ENCODE measurements at places on chromosomes 5 and 9. TPM values are rescaled to one million over a fixed set of nuclear protein-coding genes. Genes with fewer than 3 reads are reported as not detected.

DNA sequence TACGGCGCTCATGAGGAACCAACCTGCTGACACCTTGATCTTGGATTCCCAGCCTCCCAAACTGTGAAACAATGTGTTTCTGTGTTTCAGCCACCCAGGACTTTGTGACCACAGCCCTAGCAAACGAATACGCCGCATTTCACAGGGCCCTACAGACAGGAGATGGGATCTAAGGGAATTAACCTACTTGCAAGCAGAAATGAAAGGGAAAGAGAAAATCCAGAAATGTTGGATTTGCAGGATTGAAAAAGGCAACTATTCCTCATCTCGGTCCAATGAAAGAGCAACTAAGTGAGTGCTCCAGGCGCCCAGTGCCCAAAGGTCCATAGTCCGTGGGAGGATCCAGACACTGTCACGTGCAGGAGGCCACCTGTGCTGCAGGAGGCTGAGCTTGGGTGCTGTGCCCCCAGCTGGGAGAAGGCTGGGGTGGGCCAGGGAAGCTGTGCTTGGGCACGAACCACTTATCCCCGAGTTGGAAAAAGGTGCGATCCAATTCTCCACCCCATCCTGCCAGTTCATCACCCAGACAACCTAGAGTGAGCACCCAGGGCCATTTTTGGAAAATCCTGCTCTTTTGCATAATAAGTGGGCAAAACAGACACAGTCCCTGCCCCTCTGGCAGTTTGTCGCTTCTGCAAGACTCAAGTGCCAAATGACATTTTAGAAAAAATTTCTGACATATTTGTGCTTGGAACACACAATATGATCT lies 177.9 kb downstream of the C9orf50 start:
- DNase-seq, result no peak

DNA sequence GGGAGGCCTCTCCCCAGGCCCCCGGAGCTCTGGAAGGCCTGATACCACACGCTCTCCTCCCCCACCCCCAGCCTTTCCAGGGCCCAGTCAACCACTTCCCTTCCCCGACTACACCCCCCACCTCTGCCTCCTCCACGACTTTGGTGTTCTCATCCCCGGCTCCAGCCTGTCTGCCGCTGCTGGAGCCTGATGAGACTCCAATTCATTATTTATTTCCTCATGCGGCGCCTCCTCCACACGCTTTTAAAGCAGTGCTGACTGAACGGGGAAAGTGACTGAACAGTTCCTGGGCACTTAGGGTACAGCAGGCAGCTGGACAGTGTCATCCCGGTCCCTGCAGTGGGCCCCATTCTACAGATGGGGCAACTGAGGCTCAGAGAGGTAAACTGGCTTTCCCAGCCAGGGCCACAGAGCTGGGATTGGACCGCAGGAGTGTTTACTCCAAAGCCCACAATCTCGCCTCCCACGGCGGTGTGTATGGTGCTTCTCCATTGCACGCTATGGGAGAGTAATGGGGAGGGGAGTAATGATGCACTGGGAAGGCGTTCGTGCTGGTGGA lies 15.9 kb upstream of the RPL26L1 start:
- DNase-seq, result no peak

- no peak for DNase-seq
Measured at GRCh38 chr9:101014566-101014965, 14.0 kb upstream of the PLPPR1 start.

GRCh38 chr5:61915646-61916045 lies 390.4 kb upstream of the KIF2A start:
- DNase-seq, result no peak

DNA sequence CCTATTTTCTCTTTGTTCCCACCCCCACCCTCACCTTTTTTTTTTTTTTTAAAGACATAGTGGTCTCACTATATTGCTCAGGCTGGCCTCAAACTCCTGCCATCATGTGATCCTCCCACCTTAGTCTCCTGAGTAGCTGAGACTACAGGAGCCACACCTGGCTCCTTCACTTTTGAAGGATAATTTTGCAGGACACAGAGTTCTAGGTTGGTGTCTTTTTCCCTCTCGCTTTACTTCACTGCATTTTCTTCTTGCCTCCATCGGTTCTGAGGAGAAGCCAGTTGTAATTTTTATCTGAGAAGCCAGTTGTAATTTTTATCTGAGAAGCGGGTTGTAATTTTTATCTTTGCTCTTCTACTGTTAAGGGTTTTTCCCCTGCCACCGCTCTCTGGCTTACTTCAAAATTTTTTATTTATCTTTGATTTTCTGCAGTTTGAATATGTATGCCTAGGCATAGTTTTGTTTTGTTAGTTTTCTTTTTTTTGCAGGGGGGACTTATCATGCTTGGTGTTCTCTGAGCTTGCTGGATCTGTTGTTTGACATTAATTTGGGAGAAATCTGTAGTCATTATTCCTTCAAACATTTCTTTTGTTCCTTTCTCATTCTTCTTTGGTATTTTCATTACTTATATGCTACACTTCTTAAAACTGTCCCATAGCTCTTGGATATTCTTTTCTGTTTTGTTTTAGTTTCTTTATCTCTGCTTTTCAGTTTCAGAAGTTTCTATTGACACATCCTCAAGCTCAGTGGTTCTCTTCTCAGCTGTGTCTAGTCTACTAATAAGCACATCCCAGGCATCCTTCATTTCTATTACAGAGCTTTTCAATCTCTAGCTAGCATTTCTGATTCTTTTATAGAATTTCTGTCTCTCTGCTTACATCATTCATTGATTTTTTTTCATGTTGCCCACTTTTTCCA lies 148.2 kb upstream of the CHD1 start:
- DNase-seq, result no peak

DNA sequence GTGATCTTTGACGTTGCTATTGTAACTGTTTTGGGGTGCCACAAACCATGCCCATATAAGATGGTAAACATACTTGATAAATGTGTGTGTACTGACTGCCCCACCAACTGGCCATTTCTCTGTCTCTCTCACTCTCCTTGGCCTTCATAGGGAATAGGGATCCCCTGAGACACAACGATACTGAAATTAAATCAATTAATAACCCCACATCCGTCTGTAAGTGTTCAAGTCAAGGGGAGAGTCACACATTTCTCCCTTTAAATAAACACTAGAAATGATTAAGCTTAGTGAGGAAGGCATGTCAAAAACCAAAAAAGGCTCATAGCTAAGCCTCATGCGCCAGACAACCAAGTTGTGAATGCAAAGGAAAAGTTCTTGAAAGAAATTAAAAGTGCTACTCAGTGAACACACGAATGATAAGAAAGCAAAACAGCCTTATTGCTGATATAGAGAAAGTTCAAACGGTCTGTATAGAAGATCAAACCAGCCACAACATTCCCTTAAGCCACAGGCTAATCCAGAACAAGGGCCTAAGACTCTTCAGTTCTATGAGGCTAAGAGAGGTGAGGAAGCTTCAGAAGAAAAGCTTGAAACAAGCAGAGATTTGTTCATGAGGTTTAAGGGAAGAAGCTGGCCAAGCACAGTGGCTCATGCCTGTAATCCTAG lies 111.1 kb downstream of the UGCG start:
- DNase-seq, result no peak

- DNase-seq, result no peak
Measured at GRCh38 chr5:165057145-165057544, 1551.7 kb downstream of the MAT2B start.

DNA sequence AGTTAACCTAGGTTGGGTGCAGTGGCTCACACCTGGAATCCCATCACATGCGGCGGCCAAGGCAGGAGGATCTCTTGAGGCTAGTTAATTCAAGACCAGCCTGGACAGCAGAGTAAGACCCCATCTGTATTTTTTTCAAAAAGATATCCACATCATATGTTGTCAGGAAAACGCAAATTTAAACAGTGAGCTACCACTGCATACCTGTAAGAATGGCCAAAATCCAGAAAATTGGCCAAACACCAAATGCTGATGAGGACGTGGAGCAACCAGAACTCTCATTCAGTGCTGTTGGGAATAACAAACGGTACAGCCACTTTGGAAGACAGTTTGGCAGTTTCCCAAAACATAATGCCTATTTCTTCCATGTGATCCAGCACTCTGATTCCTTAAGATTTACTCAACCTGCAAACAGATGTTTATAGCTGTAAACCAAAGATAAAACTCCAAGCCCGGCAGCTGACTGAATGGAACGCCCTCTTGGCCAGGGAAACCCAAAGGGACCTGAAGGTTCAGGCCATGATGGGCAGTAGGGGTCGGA lies 12.4 kb downstream of the CEL start:
- DNase-seq, result no peak

DNA sequence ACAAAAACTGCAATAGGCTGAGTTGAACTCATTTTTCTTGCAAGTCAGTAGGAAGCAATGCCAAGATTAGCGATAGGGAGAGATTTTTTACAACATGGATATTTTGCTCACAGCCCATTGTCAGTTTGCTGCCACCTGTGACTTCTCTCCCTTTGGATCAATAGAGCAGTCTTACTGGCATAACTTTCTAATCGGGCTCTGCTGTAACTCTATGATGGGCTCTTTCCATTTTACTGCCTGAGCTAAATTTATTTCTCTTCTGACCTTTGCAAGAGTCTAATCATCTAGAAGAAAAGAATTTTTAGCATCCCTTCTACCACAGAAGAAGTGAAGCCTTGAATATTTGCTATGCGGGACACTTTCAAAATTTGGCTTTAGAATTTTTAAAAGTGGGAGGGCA lies 53.6 kb upstream of the SGCD start:
- no peak for DNase-seq

DNA sequence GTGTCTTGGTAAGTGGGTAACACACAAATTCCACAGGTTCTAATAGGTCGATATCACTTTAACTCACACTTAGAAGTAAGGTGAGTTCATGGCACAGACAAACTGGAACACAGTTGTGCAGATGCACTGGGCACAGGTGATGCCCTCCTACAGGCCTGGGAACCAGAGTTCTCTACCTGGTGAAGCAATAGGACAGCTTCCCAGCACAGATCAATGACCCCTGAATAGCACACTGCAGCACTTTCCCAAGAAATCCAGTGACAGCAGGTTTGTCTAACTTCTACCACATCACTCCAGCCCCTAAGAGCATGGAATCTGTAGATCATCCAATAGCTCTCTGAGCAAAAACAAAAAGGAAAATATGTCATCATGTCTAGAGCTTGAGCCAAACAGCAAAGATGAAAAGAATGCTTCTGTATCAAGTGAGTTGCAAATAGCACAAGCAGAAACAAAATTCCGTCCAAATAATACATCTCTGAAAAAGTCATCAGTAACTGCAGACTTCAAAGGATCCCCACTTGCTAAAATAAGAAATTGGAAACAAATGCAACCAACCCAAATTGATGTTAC lies 33.5 kb downstream of the MOCS2 start:
- DNase-seq, result no peak

- DNase-seq, result no peak
Measured at GRCh38 chr5:113050721-113051382, 74.3 kb downstream of the DCP2 start.

DNA sequence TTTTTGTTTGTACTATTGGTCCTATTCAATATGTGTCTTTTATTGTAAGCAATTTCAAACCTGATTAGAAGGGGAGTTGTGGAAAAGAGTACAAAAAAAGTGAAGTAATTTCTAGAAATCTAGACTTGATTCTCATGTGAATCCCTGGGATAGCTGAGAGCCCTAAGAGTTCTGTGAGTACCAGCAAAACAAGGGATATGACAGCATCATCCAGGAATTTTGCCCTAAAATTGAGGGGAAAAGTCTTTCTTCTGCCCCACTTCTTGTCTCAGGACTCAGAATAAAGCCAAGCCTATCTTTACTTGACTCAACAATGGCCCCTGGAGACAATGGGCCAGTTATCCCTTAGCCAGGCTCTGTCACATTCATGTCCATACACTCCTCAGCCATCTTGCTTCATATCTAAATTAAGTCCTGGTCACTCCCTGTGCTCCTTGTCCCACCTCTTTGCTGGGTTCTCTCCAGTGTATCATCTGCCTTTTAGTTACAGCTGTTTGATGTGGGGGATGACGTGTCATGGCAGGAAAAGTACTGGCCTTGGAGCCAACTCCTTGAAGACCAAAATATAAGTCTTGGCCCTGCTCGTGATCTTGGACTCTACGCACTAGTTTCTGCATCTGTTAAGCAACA lies 81.2 kb downstream of the ADAMTS12 start:
- DNase-seq, result no peak

DNA sequence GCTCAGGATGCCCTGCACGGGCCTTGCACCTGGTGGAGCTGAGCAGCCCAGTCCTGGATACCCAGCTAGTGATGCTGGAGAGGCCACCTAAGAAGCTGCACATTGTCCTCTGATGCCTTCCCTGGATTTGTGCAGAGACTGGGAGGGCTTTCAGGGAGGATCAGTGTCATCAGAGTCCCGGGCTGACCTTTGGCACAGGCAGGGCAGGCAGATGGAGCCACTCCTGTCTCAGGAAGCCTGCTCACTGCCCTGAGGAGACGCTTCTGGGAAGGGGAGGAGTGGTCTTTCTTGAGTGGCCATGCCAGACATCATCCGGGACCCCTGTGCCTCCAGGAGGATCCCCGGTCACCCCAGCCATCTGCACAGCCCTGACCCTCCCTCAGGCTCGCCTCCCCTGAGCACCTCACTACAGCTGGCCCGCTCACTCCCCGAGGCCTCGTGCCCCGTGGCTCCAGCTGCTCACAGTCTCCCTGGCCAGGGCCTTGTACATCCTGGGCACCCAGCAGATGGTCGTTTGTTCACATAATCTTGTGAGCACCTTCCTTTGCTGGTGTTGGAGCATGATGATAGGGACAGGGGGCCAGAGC lies 47.2 kb upstream of the FCN2 start:
- DNase-seq, result no peak

DNA sequence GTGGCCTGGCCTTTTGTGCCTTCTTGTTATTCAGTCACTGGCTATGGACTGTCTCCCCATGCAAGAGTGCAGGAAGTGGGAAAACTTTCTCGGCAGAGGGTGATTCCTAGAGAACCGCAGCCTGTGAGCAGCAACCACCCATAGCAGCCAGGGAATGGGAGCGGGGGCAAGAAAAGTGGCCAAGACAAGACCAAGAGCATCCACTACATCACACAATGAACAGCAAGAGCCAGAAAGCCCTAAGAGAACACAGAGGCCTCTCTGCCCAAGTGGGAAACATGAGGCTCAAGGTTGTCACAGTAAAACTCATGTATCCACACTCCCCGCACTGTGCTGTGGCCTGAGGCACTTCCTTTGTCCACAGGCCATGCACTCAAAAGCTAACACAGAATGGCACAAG lies 129.1 kb upstream of the FSTL4 start:
- DNase-seq, result no peak

- no peak for DNase-seq
Measured at GRCh38 chr5:39368116-39368515, 3.8 kb upstream of the C9 start.

- no peak for DNase-seq
Measured at GRCh38 chr9:84875193-84875592, 205.7 kb downstream of the NTRK2 start.

- no peak for DNase-seq
Measured at GRCh38 chr5:55758714-55759113, 20.9 kb downstream of the DDX4 start.

Gene CNTFR
- not detected for total RNA-seq

Gene IL9
- 12.5 TPM for total RNA-seq

Gene CYSTM1
- 17.3 TPM for total RNA-seq

Gene KCNIP1
- not detected for total RNA-seq

Gene NTRK2
- total RNA-seq, result 0.26 TPM

Gene ACSL6
- total RNA-seq, result 22.7 TPM

Gene C9
- total RNA-seq, result not detected
